EH (cell line): ENCODE measurements at places on chromosomes 3 and 15.

DNA sequence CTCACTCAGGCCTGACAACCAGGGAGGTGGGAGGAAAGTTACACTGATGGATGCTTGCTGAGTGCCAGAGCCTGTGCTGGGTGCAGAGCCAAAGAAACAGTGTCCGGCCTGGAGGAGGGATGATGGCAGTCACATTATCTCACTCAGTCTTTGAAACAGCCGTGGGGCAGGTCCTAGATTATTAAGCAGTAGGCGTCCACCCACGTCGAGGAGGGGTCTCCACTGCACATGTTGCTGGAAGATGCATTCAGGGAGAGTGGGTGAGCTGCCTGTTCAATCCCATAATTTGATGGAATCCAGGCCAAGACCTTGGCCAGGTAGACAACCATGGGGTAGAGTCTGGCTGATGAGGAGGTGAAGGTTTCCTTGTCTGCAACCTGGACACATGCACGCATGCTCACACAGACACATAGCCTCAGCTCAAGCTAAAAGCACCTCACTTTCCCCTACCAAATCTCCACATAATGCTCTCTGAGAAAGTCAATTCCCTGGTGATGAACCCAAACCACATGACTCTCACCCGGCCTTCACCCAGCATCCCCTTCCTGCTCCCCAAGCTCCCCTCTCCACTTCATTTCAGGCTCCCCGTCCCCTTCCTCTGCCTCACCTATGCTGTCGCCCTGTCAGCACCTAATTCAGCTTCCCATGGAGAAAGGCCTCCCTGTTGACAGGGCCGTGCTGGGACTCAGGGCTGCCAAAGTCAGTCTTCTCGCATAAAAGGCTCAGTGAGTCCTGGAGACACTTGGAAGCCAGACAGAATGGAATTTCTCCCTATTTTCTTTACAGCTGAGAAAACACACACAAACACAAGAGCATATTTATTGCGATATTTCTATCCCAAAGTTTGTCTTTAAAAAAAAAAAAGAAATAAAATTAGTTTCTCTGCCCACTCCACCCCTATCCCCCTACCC, 29.8 kb downstream of the ACAN start:
- DNase-seq = peak; percentile 23

DNA sequence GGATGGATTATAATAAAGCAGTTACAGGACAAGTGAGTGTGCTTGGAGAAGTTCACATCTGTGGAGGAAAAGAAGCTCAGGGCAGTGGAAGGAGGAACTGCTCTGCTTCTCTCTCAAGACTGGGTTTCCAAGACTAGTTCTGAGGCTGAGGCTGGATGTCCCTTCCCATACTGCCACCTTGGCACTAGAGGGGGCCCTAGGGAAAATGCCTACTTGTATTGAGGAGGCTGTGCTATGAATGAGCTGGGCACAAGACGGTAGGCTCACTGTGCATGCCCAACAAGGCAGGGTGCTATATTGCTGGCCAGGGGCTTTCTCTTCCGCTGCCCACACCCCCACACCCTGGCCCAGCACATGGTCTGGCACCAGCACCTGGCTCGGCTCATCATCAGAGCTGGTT, 65.2 kb downstream of the SLCO2A1 start:
- DNase-seq = no peak

DNA sequence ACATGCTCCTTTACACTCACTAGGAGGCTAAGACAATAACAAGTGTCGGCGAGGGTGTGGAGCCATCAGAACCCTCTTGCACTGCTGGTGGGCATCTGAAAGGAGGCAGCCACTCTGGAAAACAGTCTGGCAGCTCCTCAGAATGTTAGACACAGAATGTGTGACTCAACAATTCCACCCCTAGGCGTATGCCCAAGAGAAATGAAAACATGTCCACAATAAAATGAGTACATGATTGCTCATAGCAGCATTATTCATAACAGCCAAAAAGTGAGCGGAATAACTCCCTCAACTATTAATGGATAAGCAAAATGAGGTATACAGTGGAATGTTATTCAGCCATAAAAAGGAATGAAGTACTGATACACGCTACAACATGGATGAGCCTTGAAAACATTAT, 57.8 kb downstream of the WNT7A start:
- DNase-seq = peak; percentile 23

- no peak for DNase-seq
These were observed 267.0 kb upstream of the CHRM5 start for GRCh38 chr15:33701304-33701696.

GRCh38 chr15:52466716-52467115, 62.0 kb downstream of the MYO5A start:
- DNase-seq = no peak

- DNase-seq = peak; percentile 44
These were observed 90.5 kb upstream of the CSPG5 start for GRCh38 chr3:47669026-47669749.

DNA sequence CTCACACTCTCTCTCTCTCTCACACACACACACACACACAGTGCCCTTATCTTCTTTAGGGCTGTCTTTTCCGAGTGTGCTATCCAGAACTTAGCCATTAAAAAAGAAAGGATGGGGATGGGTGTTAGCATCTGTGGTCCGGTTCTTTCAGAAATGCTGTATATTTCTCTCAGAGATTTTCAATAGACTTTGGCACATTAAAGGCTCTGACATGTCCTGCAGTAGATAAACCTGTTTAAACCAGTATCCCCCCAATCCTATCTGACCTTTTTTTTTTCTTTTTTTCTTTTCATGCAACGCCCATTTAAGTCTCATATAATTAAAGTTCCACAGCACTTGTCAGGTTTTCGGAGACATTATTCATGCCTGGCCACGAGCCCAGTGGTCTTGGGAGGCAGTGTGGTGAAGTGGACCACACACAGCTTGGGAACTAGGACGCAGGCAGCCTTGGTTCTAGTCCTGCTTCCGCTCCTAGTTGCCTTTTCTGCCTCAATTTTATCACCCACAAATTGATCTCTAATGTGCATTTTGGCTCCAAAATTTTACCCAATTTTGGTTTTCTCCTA, 13.3 kb downstream of the CAV3 start:
- peak; percentile 60 for DNase-seq

- no peak for DNase-seq
These were observed 99.9 kb downstream of the SRGAP3 start for GRCh38 chr3:9149566-9149965.

DNA sequence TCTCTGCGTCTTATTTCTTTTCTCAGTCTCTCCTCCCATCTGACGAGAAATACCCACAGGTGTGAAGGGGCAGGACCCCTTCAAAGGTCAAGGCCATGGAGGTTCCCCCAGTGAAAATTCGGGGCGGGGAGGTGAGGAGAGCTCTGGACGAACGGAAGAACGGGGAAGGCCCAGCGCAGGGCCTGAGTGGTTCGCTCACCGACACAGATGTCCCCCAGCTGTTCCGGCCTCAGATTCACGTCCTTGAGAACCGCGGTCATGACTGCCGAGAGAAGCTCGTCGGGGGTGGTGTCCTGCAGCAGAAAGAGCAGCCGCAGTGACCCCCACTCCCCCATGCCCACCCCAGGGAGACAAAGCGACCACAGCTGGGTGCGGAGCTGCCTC, 542 bp downstream of the ACAA1 start:
- DNase-seq = peak; percentile 45

GRCh38 chr15:56837273-56837672, 81.2 kb upstream of the TCF12 start:
- peak; percentile 82 for DNase-seq

DNA sequence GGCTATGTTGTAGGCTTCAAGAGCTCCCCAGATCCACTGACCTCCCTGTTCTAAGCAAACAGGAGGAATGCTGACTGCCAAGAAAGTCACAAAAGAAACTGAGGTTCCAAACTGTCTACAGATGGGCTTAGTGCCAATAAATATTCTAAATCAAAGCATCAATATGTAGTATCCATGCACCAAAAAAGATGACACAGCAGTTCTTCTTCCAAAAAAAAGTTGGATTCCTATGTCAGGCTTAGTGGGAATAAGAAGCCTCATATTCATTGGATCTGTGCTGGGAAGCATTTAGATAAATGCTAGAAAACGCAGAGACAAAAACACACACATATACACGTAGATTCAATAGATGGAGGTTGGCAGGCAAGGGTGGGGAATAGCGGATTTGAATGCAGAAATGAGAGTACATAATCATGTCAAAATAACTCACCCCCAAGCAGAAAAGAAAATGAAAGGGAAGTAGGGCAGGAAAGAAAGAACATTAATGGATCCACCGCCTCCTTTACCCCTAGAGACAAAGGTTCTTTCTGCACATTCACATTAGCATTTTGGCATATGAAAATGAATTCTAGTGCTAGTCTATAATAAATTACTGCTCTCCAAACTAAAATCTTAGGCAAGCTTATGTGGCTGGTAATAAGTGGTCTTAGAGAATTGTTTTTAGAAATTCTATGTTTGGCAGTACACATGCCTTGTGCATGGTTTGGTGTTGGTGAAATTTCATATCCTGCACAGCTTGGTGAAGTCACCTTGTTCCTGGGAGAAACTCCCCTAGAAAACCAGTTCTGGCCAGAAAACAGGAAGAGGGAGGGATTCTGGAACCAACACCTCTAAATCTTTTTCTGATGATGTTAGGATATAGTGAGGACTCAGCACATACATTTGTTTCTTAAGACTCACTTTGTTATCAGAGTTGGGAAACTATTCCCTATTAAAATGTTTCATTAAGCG, 283.4 kb downstream of the LSAMP start:
- DNase-seq = no peak

DNA sequence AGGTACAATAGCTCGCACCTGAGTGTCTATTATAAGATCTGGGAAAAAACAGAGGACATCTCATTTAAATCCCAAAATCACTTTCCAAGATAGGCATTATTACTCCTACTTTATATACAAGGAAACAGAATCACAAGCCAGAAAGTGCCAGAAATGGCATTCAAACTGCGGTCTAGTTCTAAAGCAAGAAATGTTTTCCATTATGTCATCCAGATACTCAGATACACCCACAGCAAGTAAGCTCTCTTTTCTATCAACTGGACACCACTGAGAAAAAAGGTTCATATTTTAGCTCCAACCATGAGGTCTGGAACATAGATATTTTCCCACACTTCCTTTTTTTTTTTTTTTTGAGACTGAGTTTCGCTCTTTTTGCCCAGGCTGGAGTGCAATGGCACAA, 8.1 kb downstream of the SLC33A1 start:
- DNase-seq = no peak

GRCh38 chr3:65628978-65629377, 409.7 kb downstream of the MAGI1 start:
- peak; percentile 12 for DNase-seq

GRCh38 chr15:77944002-77944867, 133.3 kb downstream of the TBC1D2B start:
- DNase-seq = peak; percentile 81

DNA sequence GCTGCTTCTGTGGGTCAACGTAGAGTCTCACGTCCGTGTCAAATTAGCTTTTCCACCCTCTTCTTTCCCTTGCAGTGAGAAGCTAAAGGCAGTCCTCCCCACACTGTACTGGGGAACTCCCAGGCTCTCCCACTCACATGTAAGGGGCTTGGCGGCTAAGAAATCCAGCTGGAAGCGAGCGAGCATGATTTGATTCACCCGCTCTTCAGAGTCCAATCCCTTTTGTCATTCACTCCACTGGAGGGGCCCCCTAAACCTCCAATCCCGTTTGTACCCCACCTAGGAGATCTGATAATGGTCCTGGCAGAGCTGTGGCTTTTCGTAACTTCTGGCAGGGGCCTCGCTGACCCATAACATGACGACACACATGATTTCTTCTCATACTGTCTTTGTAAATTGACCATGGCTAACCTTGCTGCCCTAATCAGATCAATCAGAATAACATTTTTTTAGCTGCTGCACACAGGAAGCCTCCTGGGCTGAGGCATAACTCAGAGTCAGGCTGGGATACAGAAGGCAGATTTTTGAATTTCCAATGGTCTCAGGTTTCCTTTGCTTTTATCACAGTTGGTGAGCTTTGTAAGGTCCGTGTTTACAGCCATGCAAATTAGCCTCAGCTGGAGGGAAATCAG, 235.2 kb downstream of the GREM1 start:
- peak; percentile 57 for DNase-seq

GRCh38 chr3:173685456-173685855, 287.9 kb downstream of the NLGN1 start:
- DNase-seq = no peak

GRCh38 chr3:31041161-31041978, 146.9 kb upstream of the GADL1 start:
- peak; percentile 82 for DNase-seq

- peak; percentile 59 for DNase-seq
These were observed 104.4 kb downstream of the RBMS3 start for GRCh38 chr3:29385046-29385830.

- peak; percentile 40 for DNase-seq
These were observed 165.4 kb downstream of the CTNNB1 start for GRCh38 chr3:41364736-41365135.

DNA sequence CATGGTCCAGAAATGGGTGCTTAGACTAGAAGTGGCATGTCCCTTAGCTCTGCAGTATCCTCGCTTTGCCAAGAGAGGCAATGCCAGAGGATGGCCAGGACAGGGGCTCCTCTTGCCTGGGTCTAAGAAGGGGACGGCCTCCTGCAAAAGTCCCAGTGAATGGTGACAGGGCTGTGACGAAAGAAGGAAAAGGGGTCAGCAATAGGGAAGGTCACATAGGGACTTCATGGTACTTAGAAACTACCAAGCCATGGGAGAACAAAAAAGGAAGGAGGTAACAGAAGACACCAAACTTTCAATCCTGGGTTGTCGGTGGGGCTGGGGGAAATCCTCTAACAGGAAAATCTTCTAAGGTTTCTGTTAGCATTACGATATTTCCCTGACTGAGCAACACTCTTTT, 36.2 kb upstream of the ATOSA start:
- DNase-seq = no peak

- no peak for DNase-seq
These were observed 28.3 kb upstream of the TNIK start for GRCh38 chr3:171488479-171488878.

- peak; percentile 35 for DNase-seq
These were observed 1.9 kb upstream of the ADPGK start for GRCh38 chr15:72785432-72785831.

DNA sequence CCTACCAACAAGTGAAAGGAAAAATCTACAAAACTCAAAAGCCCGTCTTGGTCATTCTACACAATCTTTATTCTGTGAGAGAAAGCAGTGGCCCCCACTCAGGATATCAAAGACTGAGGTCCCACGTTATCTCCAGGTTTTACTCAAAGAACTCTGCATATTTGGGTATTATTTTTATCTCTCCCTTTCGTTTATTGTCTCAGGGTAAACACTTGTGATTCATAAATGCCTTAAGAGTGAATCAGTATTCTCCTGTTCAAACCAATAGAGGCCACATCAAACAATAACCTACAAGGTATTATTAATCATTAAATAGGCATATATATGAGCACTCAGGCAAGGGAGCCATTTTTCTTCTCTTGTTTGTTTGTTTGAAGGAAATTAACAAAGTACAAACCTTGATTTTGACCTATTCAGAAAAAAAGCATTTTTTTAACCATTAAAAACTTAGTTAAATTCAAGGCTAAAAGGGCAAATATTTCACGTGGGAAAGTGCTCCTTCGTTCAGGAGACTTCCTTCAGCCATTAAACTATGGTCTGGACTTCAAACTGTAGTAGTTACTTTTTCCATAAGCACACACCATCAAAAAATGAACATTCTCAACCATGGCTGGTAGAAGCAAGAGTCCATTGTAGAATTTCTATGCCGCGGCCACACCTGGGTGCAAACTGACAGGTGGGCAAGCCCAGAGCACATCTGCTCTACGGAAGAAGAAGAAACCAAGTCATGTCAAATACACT, 13.9 kb upstream of the HES1 start:
- peak; percentile 29 for DNase-seq
